ENCODE measurements at places on chromosomes 4 and X. TPM values are rescaled to one million over a fixed set of nuclear protein-coding genes. Genes with fewer than 3 reads are reported as not detected.

DNA sequence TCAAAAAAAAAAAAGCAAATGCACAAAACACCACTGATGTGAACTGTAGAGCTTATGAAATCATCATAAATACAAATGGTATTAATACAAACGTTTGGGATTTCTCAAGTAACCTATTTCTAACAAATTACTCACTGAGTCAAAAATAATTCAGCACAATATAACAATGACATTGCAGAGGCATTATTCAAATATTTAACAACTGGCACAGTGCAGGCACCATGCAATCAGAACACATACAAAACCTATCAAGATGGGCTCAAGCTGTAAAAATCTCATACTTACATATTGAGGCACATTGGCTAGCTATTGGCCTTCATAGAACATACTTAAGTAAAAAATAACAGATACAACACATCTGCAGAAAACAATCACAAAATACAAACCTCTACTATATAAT, 81.1 kb downstream of the LRBA start:
- DNase-seq = no peak

- DNase-seq = no peak
Measured at GRCh38 chr4:97593248-97593647, 550.0 kb downstream of the STPG2 start.

- no peak for DNase-seq
Measured at GRCh38 chr4:38894322-38894982, 26.8 kb downstream of the FAM114A1 start.

DNA sequence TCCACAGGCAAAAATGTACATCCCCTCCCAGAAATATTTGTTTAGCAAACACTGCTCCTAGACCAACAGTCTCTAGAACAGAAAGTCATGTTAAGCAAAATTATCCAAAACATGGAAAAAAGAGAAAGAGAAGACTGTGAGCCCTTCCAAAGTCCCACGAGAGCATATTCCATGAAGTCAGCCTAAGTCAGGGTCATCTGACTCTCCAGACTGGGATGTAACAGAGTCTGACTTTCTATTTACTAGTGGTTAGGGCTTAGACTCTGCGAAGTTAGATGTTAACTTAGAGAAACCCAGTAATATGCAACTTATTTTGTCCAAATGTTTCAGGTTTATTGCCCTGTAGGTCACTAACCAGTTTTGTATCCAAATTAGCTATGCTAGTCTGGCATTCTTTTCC, 102.3 kb downstream of the MID1 start:
- DNase-seq = no peak

GRCh38 chr4:138202686-138203085, 39.5 kb downstream of the SLC7A11 start:
- DNase-seq = no peak

GRCh38 chrX:44012484-44013096, 39.4 kb upstream of the NDP start:
- DNase-seq = no peak

DNA sequence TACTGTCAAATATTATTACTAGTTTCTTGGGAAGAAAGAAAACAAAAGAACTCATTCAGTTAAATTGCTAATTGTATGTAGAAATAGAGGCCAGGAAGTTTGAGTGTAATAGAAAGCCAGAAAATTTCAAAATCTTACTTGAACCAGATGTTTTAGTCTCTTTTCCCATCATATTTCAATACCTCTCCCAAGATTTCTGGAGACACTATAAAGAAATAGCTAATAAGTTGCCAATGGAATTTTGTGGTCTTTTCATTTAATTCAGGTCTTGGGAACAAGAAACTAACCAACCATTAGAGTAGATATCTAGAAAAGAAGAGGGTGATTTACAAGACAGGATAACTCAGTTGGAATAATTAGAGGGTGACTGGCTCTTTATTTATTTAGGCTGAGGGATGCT, 112.2 kb downstream of the AGTR2 start:
- no peak for DNase-seq

GRCh38 chrX:9342561-9343051, 122.3 kb upstream of the TBL1X start:
- peak; percentile 88 for DNase-seq

DNA sequence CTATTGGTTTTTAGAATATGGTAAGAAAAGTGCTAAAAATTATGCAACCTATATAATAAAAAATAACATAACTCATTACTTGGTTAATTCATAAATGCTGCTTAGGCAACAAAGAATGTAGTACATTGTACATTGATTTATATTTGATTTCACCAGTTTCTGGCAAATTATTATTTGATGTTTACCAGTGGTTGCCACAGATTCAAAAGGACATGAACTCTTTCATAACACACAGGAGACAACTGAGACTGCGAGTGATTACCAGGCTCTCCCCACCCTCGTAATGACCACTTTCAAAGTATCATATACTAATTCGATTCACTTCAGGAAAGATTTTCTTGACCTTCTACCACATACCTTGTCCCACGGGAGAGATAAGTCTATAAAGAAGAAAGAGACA, 158.5 kb downstream of the NR3C2 start:
- no peak for DNase-seq

DNA sequence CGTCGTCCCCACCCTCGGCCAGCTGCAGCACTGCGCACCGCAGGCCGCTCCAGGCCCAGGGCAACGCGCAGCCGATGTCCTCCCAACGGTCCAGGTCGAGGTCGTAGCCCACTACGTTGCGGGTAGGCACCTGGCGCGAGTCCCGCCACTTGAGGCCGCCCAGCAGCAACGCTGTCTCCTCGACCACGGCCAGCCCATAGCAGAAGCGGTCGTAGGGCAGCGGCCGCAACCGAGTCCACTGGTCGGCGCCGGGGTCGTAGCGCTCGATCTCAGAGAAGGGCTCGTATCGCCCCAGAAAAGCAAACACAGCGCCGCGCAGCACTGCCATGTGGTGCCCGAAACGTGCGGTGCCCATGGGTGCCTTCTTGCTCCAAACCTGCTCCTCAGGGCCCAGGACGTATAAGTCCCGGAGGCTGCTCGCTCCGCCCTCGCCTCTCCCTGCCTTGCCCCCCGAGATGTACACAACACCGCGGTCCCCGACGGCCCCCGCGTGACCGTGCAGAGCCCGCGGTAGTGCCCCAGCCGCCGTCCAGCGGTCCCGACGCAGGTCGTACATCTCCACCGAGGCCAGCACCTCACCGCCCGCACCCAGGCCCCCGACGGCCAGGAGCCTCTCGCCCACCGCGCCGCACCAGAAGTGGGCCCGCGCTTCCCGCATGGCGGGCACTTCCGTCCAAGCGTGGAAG, 2.1 kb downstream of the KLHL34 start:
- DNase-seq = no peak

GRCh38 chrX:119401569-119401968, 2.4 kb downstream of the SLC25A43 start:
- DNase-seq = no peak

GRCh38 chr4:48112017-48112667, 21.9 kb downstream of the TXK start:
- DNase-seq = no peak

GRCh38 chrX:120791013-120791643, 84.5 kb downstream of the CT47B1 start:
- no peak for DNase-seq

DNA sequence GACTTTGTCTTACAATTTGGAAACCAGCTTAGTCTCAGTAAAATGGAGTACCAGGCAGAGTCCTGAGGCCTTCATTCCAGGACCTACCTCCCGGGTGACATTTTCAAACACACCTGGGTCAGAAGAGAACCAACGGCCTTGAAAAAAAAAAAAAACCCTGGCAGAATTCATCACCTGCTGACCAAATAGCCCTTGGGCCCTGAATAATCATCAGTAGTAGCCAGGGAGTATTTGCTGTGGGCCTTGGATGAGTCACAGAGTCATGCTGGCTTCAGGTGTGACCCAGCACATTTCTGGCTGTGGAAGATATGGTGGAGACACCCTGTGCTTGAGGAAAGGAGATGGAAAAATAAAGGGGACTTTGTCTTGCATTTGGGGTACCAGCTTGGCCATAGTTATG, 92.2 kb downstream of the LPAR4 start:
- DNase-seq = no peak

- DNase-seq = no peak
Measured at GRCh38 chr4:94306713-94307112, 35.9 kb downstream of the HPGDS start.

DNA sequence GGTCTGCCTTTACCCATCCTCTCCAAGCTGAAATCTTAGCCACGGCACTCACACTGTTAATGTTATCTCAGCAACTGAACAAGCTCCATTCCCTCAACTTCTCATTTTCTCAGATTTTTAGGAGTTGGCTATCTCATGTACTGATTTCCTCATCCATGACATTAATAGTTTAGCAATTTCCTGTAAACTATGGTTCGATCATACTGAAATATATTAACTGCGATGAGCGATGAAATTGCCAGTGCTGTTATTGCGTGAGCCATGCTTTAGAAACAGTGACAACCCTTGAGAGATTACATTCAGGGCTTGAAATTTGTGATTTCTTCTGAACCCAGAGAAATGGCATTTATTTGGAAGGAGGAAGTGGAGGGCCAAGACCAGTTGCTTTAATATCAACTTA, 223.7 kb downstream of the GPAT3 start:
- no peak for DNase-seq

DNA sequence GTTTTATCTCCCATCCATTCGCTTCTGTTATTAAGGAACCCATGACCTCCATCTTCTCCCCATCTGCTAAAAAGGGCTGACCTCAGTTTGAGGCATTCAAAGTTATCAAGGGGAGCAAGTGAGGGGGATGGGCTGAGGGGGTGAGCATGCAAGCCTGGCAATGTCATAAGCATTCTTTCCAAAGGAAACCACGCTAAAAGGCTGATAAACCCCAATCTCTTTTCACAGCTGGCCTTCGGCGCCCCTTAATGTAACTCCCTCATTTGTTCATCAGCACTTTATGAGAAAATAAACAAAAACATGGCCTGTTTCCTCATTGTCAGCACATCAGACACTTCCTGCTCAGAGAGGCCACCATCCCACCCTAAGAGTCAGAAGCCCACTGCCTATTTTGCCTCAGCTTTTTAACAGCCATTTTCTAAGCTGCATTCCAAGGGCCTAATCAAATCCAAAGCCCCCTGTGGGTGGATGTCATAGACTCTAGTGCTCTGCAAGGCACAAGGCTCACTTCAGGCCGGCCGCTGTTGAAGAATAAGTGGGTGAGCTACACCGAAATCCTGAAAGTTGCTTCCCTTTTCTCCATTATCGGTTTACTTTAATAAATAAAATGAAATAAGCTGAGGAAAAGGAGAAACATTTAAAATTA, 92.0 kb upstream of the SRD5A3 start:
- DNase-seq = no peak

DNA sequence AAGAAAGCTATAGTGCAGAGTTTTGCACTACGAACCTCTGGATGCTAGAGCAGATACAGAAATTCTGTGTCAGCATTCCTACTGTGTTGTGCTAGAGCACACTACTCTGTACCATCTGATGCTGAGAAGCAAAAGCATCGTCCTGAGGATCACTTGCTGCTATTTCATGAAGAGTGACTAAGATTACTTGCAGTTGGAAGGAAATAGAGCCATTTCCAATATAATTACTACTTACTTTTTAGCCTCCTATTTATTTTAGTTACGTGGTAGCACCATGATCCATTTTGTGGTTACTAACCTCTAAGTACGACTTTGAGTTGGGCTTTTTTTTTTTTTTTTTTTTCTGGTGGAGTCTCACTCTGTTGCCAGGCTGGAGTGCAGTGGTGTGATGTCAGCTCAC, 226.7 kb downstream of the PALLD start:
- DNase-seq = no peak

GRCh38 chr4:41622787-41623186, 84.8 kb downstream of the LIMCH1 start:
- DNase-seq = no peak

DNA sequence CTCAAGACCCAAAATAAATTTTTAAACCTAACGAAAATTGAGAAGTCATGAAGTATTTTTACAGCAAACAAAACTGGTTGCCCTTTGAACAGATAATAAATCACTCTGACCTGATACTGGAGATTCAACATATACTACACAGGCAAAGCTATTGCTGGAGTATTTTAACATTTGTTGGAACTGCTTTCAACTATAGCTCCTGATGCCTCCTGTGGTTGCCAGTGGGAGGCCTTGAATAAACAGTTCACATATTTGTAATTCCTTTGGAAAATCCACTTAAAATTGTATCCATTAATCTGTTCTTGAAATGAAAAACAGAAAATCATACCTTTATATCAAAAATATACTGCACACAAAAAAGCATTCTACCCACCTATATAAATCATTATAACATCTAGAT, 605.1 kb downstream of the KCTD8 start:
- no peak for DNase-seq

- DNase-seq = no peak
Measured at GRCh38 chr4:57580710-57581599, 470.8 kb upstream of the IGFBP7 start.

GRCh38 chrX:112734290-112734689, 54.6 kb upstream of the LHFPL1 start:
- no peak for DNase-seq

GRCh38 chr4:39498727-39499020, 28.6 kb downstream of the UGDH start:
- no peak for DNase-seq

KLHL13 gene
- not detected for total RNA-seq

GABRG1 gene
- not detected for total RNA-seq

ARHGAP36 gene
- total RNA-seq = not detected

RAB40A gene
- 0.24 TPM for total RNA-seq

NWD2 gene
- not detected for total RNA-seq

IL1RAPL1 gene
- not detected for total RNA-seq

ADH7 gene
- not detected for total RNA-seq

SSX2B gene
- not detected for total RNA-seq

IBSP gene
- not detected for total RNA-seq

GRIA3 gene
- total RNA-seq = not detected

RLIM gene
- 43.2 TPM for total RNA-seq

FHIP1A gene
- 0.86 TPM for total RNA-seq

USP17L27 gene
- total RNA-seq = not detected

PLP1 gene
- total RNA-seq = 0.32 TPM

KIAA1210 gene
- not detected for total RNA-seq

PABPC1L2A gene
- total RNA-seq = not detected

FAM47C gene
- total RNA-seq = not detected

HSFX2 gene
- total RNA-seq = 0.64 TPM
